ENCODE measurements at places on chromosomes 4 and X.
A peak's percentile ranks its signal among the peaks of the same experiment; 100 is the strongest.

DNA sequence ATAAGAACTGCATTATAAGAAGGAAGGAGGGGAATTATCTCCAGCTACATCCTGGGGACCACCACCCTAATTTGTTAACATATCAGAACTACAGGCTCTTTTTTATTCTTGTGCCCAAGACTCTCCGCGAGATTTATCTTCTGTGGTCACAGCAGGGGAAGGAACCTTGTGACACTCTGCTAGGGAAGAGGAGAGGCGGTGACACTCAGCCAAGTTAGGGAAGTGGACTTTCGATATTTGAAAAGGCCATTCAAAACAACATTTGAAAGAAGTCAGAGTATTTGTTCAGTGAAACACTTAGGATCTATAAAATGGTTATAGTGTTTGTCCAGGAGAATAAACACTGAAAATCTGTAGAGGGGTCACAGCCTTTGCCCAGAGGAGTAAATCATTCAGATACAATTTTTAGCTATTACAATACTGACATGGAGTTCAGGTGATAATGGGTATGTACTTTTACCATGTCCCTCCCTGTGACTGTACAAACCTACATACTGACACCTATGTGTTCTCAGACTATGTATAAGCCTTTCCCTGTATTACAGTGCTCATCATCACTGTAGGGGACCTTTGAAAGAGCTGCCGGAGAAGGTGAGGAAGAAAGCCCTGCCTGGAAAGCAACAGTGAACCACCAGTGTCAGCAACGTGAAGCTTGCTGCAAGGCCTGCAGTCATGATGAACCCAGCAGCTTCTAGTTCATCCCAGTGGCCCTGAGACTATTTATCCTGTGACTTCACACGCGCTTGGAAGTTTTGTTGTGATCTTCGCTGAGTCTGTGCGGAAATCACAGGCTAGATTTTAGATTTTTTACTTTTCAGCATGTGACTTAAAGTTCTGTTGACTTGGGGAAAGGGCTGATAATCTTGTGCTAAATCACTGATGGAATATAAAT, 8.5 kb upstream of the PTTG2 start:
- peaks cover 18% of the 10 kb centered on the region for H3K4me1 ChIP-seq
- DNase-seq = no peak
- H3K27ac ChIP-seq = no peak overlapping the region
- H3K4me3 ChIP-seq = no peak overlapping the region

- peaks cover 30% of the 10 kb centered on the region for H3K4me1 ChIP-seq
- H3K27ac ChIP-seq = peak overlapping the region; percentile 60
- peak overlapping the region; percentile 92 for H3K4me3 ChIP-seq
- peaks cover 15% of the 10 kb centered on the region for H3K27me3 ChIP-seq
- DNase-seq = no peak
- no peaks in the 10 kb centered on the region for H3K36me3 ChIP-seq
These were observed 835 bp downstream of the TMEM185A start for GRCh38 chrX:149630681-149631233.

- no peak overlapping the region for H3K27ac ChIP-seq
- no peak for DNase-seq
- H3K36me3 ChIP-seq = no peaks in the 10 kb centered on the region
- no peaks in the 10 kb centered on the region for H3K27me3 ChIP-seq
- H3K4me3 ChIP-seq = no peak overlapping the region
- H3K4me1 ChIP-seq = no peaks in the 10 kb centered on the region
These were observed 46.5 kb downstream of the HADH start for GRCh38 chr4:108036213-108036612.

GRCh38 chrX:50747471-50747900, 66.5 kb downstream of the SHROOM4 start:
- H3K36me3 ChIP-seq = no peaks in the 10 kb centered on the region
- H3K27ac ChIP-seq = no peak overlapping the region
- no peak overlapping the region for H3K4me3 ChIP-seq

All from natural killer cell treated with Interleukin-12 subunit alpha and Interleukin-12 subunit beta and Interleukin-15 and Interleukin-18, amount 100 ng/mL, for 72 hours (primary cell).